ENCODE measurements at places on chromosomes 3 and 15. TPM values are rescaled to one million over a fixed set of nuclear protein-coding genes. Genes with fewer than 3 reads are reported as not detected.
A peak's percentile ranks its signal among the peaks of the same experiment; 100 is the strongest.

DNA sequence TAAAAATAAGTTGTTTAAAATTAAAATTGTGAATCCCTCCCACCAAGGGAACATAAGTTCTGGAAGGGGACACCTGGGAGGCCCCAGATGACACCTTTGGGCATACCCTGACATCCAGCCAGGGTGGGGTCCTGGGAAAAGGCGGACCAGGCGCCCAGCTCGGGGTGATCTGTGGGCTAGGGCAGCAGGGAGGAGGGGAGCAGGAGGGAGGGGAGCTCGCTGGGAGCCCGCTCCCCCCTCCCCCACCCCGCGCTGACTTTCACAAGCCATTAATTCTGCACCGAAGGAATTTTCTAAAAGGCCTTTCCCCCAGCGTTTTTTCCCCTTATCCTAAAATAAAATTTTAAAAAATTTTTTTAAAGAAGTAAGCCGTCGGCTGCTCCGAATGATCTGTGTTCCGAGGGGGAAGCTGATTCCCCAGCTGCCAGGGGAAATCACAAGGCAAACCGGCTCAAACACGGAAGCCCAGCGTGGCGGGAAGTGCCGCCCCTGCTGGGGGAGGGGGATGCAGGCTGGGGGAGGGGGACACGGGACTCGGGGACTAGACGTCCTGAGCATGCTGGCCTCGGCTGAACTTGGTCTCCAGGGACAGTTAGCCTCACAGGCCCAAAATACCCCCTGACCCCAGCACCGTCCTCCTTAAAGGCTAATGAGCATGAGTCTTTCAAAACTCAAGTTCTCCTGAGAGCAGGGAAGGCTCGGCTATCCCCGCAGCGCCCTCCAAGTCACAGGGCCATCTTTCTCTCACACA is 13.9 kb downstream of the PLXND1 start:
- H3K4me1 ChIP-seq: peaks cover 14% of the 10 kb centered on the region
- DNase-seq: no peak
- H3K27ac ChIP-seq: no peak overlapping the region
- H3K36me3 ChIP-seq: no peaks in the 10 kb centered on the region
- peaks cover 45% of the 10 kb centered on the region for H3K27me3 ChIP-seq

DNA sequence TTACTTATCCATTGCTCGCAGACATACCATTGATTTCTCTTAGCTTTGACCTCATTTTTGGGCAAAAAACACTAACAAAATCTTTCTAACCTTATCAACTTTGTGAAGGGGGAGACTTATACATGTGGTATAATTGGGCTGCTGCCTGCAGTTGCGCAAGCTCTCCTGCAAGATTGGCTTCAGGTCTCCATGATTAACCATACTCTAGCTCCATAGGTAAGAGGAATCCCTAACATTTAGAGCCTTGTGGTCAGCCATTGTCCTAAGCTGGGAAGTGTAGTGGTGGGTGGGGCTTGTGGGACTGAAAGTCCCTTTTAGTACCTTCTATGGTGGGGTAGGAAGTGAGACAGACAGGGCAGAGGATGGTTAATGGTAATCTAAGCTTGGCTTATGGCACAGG is 179.6 kb upstream of the THRB start:
- no peak for DNase-seq
- peaks cover 30% of the 10 kb centered on the region for H3K27me3 ChIP-seq
- H3K4me3 ChIP-seq: no peak overlapping the region
- H3K4me1 ChIP-seq: peaks cover 13% of the 10 kb centered on the region
- H3K27ac ChIP-seq: no peak overlapping the region

DNA sequence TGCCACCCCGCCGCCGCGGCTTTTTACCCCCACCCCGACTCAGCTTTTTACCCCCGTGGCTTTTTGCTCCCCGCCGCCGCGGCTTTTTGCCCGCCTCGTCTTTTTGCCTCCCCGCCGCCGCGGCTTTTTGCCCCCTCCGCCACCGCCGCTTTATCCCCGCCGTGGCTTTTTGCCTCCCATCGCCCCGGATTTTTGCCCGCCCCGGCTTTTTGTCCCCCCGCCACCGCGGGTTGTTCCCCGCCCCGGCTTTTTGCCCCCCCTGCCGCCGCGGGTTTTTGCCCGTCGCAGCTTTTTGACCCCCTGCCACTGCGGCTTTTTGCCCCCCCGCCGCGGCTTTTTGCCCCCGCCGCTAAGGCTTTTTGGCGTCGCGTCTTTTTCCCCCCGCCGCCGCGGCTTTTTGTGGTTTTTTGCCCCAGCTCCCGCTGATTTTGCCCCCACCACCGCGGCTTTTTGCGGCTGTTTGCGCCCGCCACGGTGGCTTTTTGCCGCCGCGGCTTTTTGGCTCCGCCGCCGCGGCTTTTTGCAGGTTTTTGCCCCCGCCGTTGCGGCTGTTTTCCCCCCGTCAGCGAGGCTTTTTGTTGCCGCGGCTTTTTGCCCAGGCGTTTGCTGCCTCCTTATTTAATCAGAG is 597.2 kb downstream of the GOLGA6L6 start:
- no peaks in the 10 kb centered on the region for H3K36me3 ChIP-seq
- H3K27me3 ChIP-seq: no peaks in the 10 kb centered on the region
- no peaks in the 10 kb centered on the region for H3K4me1 ChIP-seq
- DNase-seq: no peak

- no peaks in the 10 kb centered on the region for H3K27me3 ChIP-seq
- H3K27ac ChIP-seq: no peak overlapping the region
- no peak for DNase-seq
- H3K4me1 ChIP-seq: peaks cover 3% of the 10 kb centered on the region
- no peak overlapping the region for H3K4me3 ChIP-seq
- H3K36me3 ChIP-seq: peaks cover 8% of the 10 kb centered on the region
Measured at GRCh38 chr3:71468311-71469137, 115.0 kb downstream of the FOXP1 start.

DNA sequence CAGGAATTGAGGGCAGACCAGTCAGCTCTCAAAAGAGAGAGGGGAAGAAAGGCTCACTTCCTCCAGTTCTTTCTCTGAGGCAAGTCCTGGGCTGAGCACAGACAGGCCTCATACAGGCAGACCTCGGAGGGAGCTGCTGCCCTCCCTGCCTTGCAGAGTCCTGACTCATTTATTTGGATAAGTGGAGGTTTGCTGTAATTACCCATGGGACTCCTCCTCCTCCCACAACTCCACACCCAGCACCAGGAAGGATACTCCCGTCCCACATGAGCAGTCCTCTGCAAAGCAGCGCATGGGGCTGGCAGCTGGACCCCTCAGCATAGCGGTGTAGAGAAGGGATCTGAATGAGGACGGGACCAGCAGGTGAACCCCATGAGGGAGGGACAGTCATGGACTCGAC is 13.4 kb upstream of the SCN10A start:
- no peak overlapping the region for H3K4me3 ChIP-seq
- H3K27me3 ChIP-seq: no peaks in the 10 kb centered on the region
- DNase-seq: no peak
- H3K36me3 ChIP-seq: no peaks in the 10 kb centered on the region

GRCh38 chr3:25035526-25035925 is 392.5 kb upstream of the RARB start:
- H3K36me3 ChIP-seq: no peaks in the 10 kb centered on the region
- no peak overlapping the region for H3K27ac ChIP-seq
- DNase-seq: no peak
- no peak overlapping the region for H3K4me3 ChIP-seq
- H3K4me1 ChIP-seq: no peaks in the 10 kb centered on the region

- no peaks in the 10 kb centered on the region for H3K36me3 ChIP-seq
- no peaks in the 10 kb centered on the region for H3K27me3 ChIP-seq
- H3K4me3 ChIP-seq: no peak overlapping the region
- DNase-seq: peak; percentile 20
- no peak overlapping the region for H3K27ac ChIP-seq
Measured at GRCh38 chr15:29945943-29946596, 123.8 kb upstream of the TJP1 start.

GRCh38 chr3:126149256-126149902 is 31.0 kb downstream of the ALDH1L1 start:
- no peak for DNase-seq
- no peak overlapping the region for H3K27ac ChIP-seq
- no peaks in the 10 kb centered on the region for H3K36me3 ChIP-seq
- peaks cover 5% of the 10 kb centered on the region for H3K27me3 ChIP-seq

DNA sequence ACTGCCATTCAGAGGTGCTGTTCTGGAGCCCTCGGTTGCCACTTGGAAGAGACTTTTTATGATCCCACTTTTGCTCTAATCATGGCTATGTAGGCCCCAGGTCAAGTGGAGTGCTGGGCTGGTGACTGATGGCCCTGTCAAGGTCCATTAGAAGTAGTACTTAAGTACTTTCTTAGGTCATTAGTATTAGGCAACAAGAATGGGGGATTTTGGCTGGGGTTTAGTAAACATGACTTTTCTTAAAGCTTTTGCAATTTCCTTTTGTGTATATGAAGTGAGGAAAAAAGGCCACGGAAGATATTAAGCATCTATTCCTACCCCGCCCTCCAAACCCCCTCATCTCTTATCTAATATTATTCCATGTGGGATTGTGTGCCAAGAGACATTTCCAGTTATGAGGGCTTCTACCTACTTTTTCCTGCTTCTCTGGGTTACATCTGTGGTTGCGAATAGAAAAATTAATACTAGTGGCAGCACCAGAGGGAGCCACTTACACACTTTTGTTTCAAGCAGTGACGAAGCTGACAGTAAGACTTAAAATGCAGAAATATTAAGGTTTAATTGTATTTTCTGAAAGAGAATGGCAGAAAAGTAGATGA is 13.9 kb downstream of the NLGN1 start:
- H3K27ac ChIP-seq: no peak overlapping the region
- no peak overlapping the region for H3K4me3 ChIP-seq
- no peaks in the 10 kb centered on the region for H3K4me1 ChIP-seq
- no peak for DNase-seq
- no peaks in the 10 kb centered on the region for H3K27me3 ChIP-seq

GRCh38 chr3:190345027-190345821 is 23.0 kb upstream of the CLDN1 start:
- no peaks in the 10 kb centered on the region for H3K4me1 ChIP-seq
- no peak for DNase-seq
- H3K27ac ChIP-seq: no peak overlapping the region
- no peaks in the 10 kb centered on the region for H3K36me3 ChIP-seq

DNA sequence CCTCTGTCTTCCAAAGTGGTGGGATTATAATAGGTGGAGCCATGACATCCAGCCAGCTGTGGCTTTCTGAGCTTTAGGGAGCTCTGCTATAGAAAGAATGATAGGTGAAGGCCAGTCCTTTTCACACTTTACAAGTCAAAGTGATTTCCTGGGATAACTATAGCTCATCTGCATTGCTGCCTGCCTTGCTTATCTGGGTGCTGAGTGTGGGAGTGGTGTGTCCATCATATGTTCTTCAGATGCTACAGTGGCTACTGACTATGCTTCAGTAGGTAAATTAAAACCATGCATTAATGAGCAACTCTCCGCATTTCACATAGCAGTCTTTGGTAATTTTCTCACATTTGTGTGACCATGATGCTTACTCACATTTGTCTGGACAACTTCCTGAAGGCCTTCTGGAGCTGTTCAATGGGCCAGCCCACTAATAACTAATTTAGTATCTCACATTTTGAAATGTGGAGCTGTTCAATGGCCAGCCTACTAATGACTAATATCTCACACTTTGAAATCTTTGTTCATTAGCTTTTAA is 23.4 kb downstream of the RHOA start:
- peak overlapping the region; percentile 48 for H3K27ac ChIP-seq
- no peak for DNase-seq
- peaks cover 24% of the 10 kb centered on the region for H3K4me1 ChIP-seq
- no peaks in the 10 kb centered on the region for H3K27me3 ChIP-seq

DNA sequence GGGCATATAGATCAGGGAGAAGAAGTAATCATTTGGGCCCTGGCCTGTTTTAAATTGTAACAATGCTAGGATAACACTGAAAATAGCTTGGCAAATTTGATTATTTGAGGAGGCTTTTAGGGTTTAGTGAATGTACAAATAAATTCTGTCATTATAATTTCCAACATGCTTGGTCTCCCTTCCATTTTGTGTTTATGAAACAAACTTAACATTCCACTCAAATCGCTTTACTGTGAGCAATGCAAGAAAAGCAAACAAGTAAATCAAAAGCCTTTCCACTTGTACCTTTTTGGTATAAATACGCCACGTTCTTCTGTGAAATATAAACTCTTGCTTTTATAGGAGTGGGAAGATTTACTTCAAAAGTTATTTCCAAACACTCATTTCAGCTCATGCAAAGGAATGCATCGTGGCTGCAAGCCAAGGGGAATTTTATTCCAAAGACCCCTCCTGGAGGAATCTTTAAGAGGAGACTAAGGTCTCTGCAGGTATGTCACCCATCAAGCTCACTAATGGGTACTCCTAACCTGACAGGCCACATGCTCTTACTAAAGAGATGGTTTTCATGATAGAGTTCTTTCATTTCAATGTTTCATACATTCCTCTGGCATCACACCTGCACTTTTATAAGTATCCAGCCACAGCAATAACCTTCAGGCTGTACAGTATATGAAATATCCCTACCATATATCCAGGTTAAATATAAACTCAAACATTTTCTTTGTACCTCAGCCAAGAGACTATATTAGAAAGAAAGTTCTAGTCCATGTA is 115.2 kb downstream of the P3H2 start:
- no peaks in the 10 kb centered on the region for H3K36me3 ChIP-seq
- H3K27me3 ChIP-seq: peaks cover under 1% of the 10 kb centered on the region
- H3K4me3 ChIP-seq: no peak overlapping the region
- DNase-seq: peak; percentile 35
- H3K27ac ChIP-seq: no peak overlapping the region

GRCh38 chr3:4885316-4885715 is 93.9 kb upstream of the BHLHE40 start:
- H3K4me1 ChIP-seq: peaks cover 49% of the 10 kb centered on the region
- H3K4me3 ChIP-seq: no peak overlapping the region
- H3K27ac ChIP-seq: peak overlapping the region; percentile 65
- no peaks in the 10 kb centered on the region for H3K27me3 ChIP-seq

DNA sequence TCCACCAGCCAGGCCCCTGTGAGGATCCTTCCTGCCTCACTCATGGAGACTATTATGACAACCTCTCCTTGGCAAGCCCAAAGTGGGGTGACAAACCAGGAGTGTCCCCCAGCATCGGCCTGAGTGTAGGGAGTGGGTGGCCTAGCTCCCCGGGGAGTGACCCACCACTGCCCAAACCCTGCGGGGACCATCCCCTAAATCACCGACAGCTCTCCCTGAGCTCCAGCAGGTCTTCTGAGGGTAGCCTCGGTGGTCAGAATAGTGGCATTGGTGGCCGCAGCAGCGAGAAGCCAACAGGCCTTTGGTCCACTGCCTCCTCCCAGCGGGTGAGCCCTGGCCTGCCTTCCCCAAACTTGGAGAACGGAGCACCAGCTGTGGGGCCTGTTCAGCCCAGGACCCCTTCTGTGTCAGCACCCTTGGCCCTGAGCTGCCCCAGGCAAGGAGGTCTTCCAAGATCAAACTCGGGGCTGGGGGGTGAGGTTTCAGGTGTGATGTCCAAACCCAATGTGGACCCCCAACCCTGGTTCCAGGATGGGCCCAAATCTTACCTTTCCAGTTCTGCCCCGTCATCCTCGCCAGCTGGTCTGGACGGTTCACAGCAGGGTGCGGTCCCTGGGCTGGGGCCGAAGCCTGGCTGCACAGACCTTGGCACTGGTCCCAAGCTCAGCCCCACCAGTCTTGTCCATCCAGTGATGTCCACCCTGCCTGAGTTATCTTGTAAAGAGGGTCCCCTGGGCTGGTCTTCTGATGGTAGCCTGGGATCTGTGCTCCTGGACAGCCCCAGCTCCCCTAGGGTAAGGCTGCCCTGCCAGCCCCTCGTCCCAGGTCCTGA is 1.0 kb downstream of the LIMD1 start:
- H3K4me1 ChIP-seq: peaks cover 61% of the 10 kb centered on the region
- H3K27me3 ChIP-seq: no peaks in the 10 kb centered on the region
- no peak for DNase-seq
- H3K36me3 ChIP-seq: peaks cover 36% of the 10 kb centered on the region

The CNTN4 gene
- not detected for total RNA-seq

The CPEB1 gene
- not detected for total RNA-seq

The GOLGA8S gene
- total RNA-seq: 0.07 TPM

The CASR gene
- not detected for total RNA-seq

The TM6SF1 gene
- 4.0 TPM for total RNA-seq

The INKA1 gene
- 1.1 TPM for total RNA-seq

The PSTPIP1 gene
- 182 TPM for total RNA-seq

The NEIL1 gene
- total RNA-seq: 3.7 TPM

The AMOTL2 gene
- total RNA-seq: not detected
